ENCODE measurements at places on chromosomes 6 and 20.
A peak's percentile ranks its signal among the peaks of the same experiment; 100 is the strongest.

DNA sequence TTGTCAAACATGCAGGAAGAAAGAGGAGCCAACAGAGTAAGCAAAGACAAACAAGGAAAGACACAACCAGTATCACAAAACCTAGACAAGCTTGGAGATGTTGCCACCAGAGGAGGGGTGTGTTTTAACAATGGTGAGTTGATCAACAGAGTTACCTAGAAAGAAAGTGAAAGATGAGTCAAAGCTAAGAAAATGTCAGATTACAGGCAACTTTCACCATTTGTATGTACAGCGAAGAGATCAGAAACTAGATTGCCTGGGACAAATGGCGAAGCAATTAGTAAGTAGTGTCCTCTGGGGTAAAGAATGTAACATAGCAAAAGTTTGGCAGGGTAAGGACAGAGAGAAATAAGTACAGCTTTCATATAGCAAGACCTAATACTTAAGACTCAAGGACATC lies 51.6 kb upstream of the POU3F2 start:
- no peak for DNase-seq

DNA sequence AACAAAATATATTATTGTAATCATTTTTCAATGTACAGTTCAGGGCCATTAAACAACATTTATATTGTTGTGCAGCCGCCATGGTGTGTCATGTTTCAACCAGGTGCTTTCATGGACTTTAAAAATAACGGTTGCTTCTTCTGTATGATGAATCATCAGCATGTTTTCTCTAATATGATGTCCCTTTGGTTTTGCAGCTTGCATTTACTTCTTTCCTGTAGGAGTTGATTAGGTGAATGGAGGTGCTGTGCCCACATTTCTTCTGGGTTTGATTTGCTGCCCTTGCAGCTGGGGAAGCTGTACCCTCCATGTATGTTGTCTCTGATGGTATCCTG lies 54.9 kb upstream of the TULP4 start:
- DNase-seq, result no peak

GRCh38 chr6:95578106-95578410 lies 723 bp downstream of the MANEA start:
- no peak for DNase-seq

DNA sequence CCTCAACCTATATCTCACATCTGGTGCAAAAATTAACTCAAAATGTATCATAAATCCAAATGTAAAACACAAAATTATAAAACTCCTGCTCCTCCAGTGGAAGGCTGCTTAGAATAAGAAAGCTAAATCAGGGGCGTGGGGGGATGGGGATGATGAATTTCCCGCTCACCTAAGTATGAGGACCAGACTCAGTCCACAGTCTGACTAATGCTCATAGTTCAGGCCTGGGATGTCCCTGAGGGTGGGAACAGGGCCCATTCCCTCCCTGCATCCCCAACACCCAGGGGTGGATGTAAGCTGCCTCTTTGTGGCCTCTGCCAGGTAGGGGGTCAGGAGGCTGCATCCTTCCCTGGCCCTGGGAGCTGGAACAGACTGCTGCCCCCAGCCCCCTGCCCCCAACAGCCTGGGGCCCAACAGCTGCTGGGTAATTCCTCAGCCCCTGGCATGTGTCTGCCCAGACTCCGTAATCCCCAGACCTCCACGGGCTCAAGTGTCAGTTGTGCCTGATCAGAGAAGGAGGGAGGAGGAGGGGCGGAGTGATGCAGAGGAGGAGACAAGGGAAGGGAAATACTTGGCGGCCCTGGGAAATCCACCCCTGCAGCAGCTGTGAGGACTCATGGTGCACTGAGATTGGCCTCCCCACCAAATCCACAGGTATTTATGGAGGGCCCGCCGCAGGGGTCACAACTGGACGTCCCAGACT lies 224.5 kb downstream of the PREX1 start:
- DNase-seq, result no peak

- no peak for DNase-seq
These were observed 47.8 kb upstream of the NT5E start for GRCh38 chr6:85402071-85402470.

DNA sequence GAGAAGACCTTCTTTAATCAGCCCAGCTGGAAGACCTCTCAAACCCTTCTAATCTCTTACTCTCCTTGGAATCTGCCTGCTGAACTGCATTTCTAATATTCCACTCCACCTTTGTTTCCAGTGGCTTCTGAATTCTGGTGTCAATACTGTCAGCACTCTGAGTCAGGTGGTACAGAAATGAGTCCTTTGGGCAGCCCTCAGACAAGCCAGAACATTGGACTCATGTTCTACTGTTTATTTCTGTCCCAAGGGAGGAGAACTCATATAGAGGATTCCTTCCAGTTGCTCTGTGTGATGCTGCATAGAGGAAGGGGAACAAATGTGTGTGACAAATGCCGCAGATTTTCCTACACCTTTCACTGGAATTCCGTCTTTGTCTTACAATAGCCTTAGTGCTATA lies 114.8 kb downstream of the PHF3 start:
- no peak for DNase-seq

GRCh38 chr20:39233755-39234154 lies 271.6 kb downstream of the DHX35 start:
- no peak for DNase-seq

- DNase-seq, result no peak
These were observed 7.9 kb downstream of the SDCBP2 start for GRCh38 chr20:1320902-1321653.

GRCh38 chr6:44058617-44059358 lies 68.5 kb downstream of the MRPL14 start:
- DNase-seq, result peak; percentile 98

GRCh38 chr20:37316116-37316774 lies 26.8 kb downstream of the MANBAL start:
- DNase-seq, result no peak
